ENCODE measurements at places on chromosomes 1 and 21.

GRCh38 chr1:27606708-27607238 lies 2.8 kb upstream of the AHDC1 start:
- DNase-seq, result no peak

GRCh38 chr1:100538913-100539835 lies 1.2 kb downstream of the GPR88 start:
- DNase-seq, result no peak

- DNase-seq, result no peak
Measured at GRCh38 chr1:196180847-196181593, 427.2 kb downstream of the KCNT2 start.

- no peak for DNase-seq
Measured at GRCh38 chr1:206735553-206736031, 35.0 kb upstream of the IL19 start.

DNA sequence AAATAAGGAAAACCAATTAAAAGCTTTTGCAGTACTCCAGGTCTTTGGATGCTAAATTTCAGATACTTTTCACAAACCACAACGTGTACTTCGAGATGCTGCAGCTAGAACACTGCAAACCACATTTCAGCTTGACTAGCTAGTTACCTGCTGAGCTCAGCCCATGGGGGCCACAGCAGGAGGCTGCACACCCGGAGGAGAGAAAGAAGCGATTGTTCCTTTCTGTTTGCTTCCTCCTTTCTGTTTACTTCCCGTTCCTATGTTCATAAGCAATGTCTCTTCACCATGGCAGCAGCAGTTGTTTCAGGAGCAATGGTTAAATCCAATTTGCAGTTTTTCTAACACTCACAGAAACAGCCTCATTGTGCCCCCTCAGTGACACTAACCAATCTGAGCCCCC lies 225.6 kb upstream of the FGGY start:
- DNase-seq, result no peak

All from GM12864 (cell line).